ENCODE measurements at places on chromosomes 16 and 17.

- DNase-seq = no peak
Observed at GRCh38 chr16:987906-988305, 6.3 kb downstream of the SOX8 start.

GRCh38 chr16:68664297-68664696, 19.2 kb downstream of the CDH3 start:
- no peak for DNase-seq

GRCh38 chr16:66480265-66481080, 53.4 kb downstream of the BEAN1 start:
- no peak for DNase-seq

- no peak for DNase-seq
Observed at GRCh38 chr16:6977916-6978315, 354.7 kb upstream of the RBFOX1 start.

- no peak for DNase-seq
Observed at GRCh38 chr17:79561486-79562133, 49.2 kb downstream of the RBFOX3 start.

- DNase-seq = no peak
Observed at GRCh38 chr16:83983491-83983890, 15.4 kb downstream of the NECAB2 start.

- DNase-seq = no peak
Observed at GRCh38 chr17:48523010-48523409, 7.8 kb downstream of the HOXB1 start.

GRCh38 chr17:82388922-82389283, 17.3 kb downstream of the UTS2R start:
- DNase-seq = no peak

- no peak for DNase-seq
Observed at GRCh38 chr16:50121278-50121677, 31.8 kb upstream of the TENT4B start.

DNA sequence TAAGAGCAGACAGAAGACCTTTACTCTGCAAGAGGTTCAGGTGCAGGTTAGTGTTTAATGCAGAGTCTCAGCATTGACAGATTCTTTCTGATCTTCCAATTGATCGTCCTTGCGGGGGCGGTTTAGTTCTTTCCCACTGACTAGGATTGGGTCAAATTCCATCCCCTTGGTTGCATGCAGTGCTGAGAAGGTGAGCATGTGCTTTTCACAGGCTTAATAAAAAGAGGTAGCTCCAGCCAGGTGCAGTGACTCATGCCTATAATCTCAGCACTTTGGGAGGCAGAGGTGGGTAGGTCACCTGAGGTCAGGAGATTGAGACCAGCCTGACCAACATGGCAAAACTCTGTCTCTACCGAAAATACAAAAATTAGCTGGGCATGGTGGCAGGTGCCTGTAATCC, 7.5 kb upstream of the ITGAD start:
- no peak for DNase-seq

DNA sequence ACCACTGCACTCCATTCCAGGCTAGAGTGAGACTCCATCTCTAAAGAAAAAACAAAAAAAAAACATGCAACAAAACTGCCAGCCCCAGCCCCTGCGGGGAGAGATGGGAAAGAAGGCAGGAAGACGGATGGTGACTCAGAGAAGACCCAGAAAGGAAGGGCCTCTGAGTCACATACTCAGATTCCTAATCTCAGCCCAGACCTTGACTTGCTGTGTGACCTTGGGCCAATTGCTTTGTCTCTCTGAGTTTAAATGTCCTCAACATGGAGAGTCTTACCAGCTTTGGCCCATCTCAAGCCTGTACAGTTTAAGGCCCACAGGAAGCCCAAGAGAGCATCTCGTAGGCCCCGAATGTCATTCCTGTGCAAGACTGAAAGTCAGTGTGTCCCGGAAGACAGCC, 86.5 kb upstream of the LHX1 start:
- no peak for DNase-seq

DNA sequence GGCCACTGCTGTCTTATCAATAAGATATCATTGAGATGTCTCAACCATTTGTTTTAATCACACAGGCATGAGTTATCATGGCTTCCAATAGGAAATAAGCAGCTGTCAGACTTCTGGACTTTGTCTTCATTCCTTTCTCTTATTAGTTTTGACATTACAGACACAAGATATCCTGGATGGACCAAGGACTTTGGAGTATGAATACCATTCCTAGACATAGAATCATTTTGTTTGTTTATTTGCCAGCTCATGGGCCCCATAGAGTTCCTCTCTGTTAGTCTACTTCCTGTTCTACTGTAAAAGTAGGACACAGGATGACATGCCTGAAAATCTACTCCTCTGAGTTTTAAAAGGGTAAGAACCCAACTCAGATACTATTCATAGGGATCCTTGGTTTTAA, 77.7 kb upstream of the KCNJ16 start:
- no peak for DNase-seq

GRCh38 chr17:62716834-62717588, 89.5 kb downstream of the MRC2 start:
- no peak for DNase-seq

DNA sequence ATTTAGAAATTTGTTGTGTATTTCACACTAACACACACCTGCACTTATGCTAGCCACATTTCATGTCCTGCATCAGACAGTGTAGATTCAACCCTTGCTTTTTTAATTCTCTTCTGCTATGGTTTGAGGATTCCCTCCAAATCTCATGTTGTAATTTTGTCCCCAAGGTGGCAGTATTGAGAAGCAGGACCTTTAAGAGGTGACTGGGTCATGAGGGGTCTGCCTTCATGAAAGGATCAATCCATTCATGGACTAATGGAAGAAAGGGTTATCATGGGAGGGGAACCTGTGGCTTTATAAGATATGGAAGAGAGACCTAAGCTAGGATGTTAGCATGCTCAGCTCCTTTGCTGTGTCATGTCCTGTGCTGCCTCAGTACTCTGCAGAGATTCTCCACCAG, 1032.2 kb downstream of the CDH11 start:
- DNase-seq = no peak

DNA sequence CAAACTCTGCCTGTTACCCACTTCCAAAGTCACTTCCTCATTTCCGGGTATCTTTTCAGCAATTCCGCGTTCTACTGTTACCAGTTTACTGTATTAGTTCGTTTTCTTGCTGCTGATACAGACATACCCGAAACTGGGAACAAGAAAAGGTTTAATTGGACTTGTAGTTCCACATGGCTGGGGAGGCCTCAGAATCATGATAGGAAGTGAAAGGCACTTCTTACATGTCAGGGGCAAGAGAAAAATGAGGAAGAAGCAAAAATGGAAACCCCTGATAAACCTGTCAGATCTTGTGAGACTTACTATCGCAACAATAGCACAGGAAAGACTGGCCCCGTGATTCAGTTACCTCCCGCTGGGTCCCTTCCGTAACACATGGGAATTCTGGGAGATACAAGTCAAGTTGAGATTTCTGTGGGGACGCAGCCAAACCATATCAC, 30.9 kb downstream of the PAFAH1B1 start:
- DNase-seq = no peak

- no peak for DNase-seq
Observed at GRCh38 chr17:63927464-63928171, 4.5 kb downstream of the CD79B start.

GRCh38 chr16:85515319-85515745, 97.8 kb upstream of the GSE1 start:
- DNase-seq = no peak

- DNase-seq = no peak
Observed at GRCh38 chr17:4600563-4600962, 16.2 kb downstream of the SMTNL2 start.

DNA sequence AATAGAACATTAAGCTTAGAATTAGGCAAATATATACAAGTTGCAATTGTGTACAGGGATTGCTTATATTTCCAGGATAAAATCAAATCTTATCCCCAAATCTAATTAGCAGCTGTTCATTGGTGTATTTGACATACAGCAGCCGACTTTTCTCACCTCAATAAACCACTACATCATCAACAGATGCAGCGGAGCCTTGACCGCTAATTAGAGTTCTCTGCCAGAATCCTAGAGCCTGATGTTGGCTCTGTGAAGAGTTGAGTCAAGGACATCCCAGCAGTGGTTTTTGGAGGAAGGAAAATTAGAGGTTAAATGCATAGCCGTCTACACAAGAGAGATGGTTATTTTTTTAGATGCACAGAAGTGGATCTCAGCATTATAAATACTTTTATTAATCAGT, 221.9 kb upstream of the CACNG5 start:
- no peak for DNase-seq

- DNase-seq = no peak
Observed at GRCh38 chr17:79986411-79987186, 49.1 kb downstream of the TBC1D16 start.

DNA sequence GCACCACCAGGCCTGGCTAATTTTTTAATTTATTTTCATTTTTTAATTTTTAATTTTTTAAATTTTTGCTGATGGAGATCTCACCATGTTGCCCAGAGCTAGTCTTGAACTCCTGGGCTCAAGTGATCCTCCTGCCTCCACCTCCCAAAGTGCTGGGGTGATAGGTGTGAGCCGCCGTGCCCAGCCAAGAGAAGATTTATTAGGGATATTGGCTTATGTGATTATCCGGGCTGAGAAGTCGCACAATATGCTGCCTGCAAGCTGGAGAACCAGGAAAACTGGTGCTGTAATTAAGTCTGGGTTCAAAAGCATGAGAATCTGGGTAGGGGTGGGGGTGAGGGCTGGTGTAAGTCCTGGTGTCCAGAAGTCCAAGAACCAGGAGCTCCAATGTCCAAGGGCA, 2.5 kb upstream of the C16orf90 start:
- DNase-seq = no peak

DNA sequence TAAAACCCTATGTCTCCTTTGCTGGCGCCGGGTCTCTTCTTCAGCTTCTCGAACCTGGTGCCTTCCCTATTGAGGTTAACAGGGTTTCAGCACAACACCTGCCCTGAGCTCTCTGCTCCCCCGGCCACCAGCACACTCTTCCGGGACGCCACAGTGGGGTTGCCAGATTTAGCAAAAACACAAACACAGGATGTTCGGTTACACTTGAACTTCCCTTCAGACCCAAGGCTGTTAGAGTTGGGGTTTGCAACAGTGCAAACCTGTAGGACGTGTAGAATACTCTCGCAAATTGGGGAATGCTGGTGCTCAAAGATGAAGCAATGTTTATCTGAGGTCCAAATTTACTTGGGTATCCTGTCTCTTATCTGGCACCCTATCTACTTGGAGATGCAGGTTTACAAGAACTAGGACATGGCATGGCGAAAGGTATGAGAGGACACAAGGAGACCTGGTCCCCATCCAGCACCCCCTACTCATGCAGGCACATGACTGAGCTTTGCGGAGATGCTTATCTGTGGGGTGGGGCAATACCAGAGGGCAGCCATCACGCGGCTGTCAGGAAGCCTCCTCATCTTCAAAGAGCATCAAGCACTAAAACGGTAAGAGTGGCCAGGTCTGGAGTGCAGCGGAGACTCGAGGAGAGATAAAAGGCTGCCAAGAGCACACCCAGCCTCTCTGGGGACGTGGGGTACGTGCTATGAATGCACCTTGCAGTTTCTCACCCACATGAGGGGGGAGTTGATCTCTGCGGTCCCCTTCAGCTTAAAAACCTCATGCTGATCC, 52.8 kb downstream of the SDK2 start:
- peak; percentile 42 for DNase-seq

- no peak for DNase-seq
Observed at GRCh38 chr17:4657678-4658077, 16.2 kb upstream of the ALOX15 start.

GRCh38 chr16:1713933-1714332, 7.9 kb downstream of the MAPK8IP3 start:
- no peak for DNase-seq

DNA sequence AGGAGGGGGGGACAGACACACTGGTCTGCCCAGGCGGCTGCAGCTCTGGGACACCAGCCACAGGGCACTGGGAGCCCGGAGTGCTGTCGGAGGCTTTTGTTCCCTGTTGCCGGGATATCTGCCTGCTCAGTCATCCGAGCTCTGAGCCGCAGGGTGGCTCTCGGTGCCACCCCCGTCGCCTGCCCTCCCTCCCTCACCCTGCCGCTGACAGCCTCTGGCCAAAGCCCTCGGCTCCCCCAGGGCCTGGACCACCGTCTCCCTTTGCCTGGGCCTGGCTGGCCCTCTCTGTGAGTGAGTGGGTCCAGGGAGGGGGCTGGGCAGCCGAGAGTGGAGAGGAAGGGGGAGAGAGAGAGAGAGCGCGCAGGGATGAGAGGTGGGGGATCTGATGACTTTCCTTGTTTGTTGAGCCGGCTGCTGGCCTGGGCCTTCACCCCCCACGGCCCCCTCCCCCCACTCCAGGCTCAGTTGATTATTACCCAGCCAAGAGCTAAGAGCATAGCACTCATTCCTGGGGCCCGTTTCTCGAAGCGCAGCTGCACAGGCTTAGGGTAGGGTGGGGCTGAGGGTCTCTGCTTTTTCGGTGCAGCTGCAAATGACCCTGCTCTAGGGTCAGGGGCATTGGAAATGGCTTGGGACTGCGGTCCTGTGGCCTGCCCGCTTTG, 2.7 kb downstream of the FOXJ1 start:
- DNase-seq = no peak

GRCh38 chr17:61160204-61160603, 239.4 kb upstream of the TBX2 start:
- no peak for DNase-seq

DNA sequence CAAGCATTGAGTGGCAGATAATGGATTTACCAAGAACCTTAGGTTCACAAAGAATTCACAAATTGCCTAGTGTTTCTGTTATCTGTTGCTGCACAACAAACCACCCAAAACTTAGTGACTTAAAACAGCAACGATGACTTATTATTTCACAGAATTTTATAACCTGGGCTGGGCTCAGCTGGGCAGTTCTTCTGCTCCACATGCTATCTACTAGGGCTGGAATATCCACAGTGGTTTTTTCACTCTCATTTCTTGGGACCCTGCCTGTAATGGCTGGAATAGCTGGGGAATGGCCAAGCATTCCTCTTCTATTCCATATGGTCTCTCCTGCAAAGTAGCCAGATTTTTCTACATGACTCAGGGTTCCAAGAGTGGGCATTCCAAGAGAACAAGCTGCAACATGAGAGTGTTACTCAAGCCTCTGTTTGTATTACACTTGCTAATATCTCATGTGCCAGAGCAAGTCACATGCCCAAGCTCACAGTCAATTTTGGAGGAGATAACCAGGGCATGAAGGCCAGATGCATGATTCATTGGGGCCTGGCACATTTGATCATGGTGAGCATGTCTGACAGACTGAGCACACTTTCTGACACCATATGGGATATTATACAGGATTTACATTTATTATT, 4.9 kb upstream of the PSMD7 start:
- DNase-seq = no peak

- DNase-seq = no peak
Observed at GRCh38 chr17:34241062-34241461, 14.0 kb upstream of the CCL2 start.

- DNase-seq = no peak
Observed at GRCh38 chr17:19719355-19720209, 3.2 kb upstream of the SLC47A2 start.

GRCh38 chr16:77462894-77463293, 28.1 kb upstream of the ADAMTS18 start:
- DNase-seq = no peak
